ENCODE measurements at places on chromosomes 5 and 9.

DNA sequence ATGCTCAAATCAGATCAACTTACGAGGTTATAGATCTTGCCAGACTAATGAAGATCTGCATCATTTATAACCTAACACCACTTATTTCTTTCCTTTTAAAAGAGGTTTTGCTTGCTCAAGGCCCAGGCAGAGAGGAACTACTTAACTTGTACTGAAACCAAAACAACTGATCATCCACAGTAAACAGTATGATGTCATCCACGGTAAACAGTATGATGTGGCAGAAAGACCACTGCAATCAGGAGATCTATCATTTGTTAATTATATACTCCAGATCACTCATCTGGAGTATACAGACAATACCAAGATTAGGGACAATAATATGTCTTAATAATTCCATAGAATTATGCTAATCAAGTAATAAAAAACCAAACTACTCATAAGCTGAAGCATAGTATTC is 116.8 kb downstream of the ADAMTS6 start:
- DNase-seq: no peak

- DNase-seq: no peak
These were observed at the start of gene TOR4A for GRCh38 chr9:137277329-137278041. Gene TOR4A, plus strand, starts transcription at chr9:137277726. Its CDS starts 964 bp downstream, at chr9:137278690.

GRCh38 chr5:110932755-110933488 is 138.6 kb upstream of the TSLP start:
- no peak for DNase-seq

- no peak for DNase-seq
These were observed 23.4 kb downstream of the PROP1 start for GRCh38 chr5:177972613-177973012.

DNA sequence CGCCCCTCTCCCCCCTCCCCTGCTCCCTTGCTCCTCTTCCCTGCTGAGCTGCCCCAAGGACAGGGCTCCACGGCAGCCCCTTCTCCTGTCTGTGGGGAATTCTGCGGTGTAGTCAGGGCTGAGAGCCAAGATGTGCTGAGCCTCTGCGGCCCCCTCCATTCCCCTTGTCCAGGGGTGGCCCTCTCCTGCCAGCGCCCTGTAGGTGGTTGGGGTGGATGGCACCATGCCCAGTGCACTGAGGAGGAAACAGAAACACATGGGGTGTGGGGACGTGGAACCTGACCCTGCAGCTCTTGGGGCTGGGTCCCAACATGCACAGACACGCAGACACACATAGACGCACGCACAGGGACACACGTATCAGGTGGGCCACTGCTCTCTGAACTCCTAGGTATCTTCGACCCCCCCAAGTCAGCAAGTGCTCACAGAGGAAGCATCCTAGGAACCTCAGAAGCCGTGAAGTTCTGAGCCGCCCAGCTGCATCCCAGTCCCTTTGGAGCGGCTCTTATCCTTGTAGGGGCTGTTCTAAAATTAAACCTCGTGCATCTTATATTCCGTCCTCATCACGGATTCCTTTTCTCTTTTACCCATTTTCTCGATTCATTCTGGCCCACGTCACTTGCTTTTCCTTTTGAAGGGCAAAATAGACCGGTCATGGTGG is 64.8 kb downstream of the HMCN2 start:
- no peak for DNase-seq

GRCh38 chr5:141042555-141042954 is 8.6 kb upstream of the PCDHB1 start:
- DNase-seq: no peak

- no peak for DNase-seq
These were observed 14.2 kb upstream of the KIF27 start for GRCh38 chr9:83935276-83935935.

- no peak for DNase-seq
These were observed 34.9 kb upstream of the BASP1 start for GRCh38 chr5:17182494-17182893.

DNA sequence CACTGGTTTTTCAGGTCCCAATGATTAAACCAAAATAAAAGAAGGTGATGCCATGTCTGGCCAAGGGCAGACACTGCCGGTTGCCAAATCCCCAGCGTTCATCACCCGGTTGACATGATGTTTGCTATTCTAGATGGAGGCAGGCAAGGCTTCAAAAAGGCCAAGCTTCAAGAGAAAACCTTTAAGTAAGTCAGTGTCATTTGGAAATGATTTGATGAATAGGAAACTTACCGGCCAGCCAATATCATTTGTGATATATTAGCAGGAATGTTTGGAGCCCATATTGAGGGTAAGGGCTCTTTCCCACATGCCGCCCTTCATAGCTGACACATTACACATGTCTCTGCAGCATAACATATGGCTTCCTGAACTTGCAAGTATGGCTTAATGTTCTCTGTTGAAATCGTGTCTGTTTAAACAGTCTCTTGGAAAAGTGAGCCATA is 89.5 kb upstream of the TTC23L start:
- no peak for DNase-seq

DNA sequence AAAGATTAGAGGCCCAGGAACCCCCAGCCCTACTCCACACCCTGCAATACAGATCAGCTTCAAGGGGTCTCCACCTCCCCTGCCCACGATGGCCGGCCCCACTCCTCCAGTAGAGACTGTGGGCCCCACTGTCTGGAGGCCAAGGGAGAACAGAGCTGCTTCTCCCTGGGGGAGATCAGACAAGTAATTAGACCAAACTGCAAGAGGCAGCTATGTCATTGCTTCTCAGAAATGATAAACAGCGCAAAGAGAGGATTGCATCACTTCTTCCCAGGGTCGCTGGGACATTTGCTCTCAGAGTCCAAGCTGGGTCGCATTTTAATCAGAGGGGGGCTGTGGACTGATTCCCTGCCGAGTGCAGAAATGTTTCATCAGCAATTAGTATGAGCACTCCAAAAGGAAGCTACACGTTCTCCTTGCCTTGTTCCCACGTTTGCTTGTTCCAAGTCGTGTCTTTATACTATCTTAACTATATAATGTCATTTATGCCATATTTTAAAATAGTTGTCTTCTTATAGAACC is 59.9 kb downstream of the ROPN1L start:
- DNase-seq: no peak

GRCh38 chr5:156109317-156110023 is 217.5 kb upstream of the SGCD start:
- DNase-seq: no peak

GRCh38 chr9:136364942-136365774 is 1.6 kb upstream of the DNLZ start:
- no peak for DNase-seq

DNA sequence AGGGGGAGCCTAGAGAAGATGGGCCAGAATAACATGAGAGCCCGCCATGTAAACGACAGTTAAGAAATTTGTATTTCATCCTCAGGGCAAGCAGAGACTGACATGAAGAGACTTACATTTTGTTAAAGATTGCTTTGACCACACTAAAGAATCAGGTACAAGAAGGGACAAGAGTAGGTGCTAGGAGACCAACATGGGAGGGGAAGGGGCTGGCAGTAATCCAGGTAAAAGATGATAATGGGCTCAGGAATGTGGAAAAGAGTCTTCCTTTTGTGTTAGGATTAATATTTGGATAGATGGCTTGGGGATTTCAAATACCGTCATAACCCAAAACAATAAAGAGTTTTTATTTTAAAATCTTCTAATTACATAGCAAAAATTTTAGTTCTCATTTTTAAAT is 137.3 kb downstream of the ZNF462 start:
- DNase-seq: no peak

GRCh38 chr9:35729101-35729500 is 2.9 kb downstream of the TLN1 start:
- DNase-seq: no peak

DNA sequence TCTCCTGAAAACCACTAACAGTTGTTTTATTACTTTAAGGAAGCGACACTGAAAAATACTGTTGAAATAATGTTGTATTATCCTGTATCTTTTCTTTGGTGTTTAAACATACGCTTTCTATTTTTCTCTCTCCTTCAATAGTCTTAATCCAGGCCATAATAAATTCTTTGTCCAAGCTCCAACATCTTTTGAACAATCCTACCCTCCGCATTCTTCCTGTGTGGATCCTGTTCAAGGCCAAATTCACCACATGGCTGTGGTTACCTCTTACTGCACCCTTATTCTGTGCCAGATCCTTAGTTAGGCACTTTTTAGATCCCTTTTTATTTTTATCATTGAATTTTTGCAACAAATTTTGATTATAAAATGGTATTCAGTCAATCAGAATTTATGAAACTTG is 1691.5 kb downstream of the MAT2B start:
- DNase-seq: no peak

DNA sequence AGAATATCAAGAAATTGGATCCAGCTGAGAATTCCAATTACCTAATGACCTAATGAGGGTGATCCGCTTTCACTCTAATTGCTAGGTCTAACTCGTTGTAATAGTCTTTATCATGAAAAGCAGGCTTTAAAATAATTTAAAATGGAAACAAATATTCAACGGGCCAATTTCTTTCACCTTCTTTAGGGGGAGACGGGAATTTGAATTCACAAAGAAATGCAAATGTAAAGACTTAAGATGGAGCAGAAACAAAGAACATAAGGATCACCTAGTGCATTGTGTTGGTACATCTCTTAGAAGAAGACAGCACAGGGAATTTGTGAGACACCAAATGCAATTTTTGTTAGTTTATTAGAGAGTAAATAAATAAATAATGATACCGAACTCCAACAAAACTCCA is 1.5 kb upstream of the KCNN2 start:
- no peak for DNase-seq

DNA sequence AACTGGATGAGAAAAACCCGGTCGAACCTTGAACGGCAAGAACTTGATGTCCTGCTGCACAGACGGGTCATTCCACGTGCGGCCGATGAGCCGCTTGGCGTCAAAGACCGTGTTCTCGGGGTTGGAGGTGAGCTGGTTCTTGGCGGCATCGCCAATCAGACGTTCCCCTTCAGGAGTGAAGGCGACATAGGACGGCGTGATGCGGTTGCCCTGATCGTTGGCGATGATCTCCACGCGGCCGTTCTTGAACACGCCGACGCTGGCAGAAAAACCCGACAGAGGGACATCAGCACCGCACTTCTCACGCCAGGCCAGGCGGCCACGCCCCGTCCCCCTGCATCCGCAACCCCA is 519 bp downstream of the HSPA5 start:
- DNase-seq: no peak

DNA sequence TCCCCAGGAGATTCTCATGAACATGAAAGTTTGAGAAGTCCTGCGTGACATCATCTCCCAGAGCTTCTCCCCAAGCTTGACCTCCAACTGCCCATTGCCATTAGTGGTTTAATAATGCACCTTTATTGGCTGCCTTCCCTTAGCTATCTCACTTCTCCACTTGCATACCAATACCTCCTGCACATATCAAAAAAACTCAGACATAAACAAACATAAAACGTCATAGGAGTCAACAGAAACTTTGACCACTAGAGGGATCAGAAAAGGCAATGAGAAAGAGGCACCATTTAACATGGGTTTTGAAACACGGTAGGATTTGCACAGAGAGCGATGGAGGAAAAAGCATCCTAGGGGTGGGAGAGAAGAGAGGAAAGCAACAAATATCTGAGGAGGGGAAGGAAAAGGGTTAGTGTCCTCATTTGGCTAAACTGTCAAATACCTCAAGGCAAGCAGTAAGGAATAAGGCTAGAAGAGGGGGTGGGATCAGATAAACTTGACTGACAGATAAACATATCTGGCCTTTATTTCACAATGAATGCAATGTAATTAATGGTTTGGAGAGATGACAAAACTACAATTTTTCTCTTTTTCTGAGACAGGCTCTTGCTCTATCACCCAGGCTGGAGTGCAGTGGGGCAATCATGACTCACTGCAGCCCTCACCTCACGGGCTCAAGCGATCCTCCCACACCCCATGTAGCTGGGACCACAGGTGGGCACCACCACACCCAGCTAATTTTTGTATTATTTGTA is 27.0 kb downstream of the GNAQ start:
- DNase-seq: no peak

DNA sequence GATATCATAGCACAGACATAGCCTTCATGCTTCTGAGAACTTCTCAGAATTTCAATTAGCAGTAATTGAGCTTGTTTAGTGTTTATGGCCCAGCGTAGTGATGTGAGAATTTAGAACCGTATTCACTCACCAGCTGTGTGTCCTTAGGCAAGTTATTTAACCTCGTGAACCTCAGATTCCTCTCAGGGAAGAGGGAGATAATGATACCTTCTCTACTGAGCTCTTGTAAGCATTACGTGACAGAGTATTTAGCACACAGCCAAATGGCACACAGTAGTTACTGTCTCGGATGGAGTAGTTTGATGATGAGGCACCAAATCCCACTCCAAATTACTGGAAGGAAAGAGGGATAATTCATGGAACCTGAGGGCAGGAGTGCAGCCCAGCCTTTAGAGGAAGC is 429.3 kb downstream of the CCDC171 start:
- DNase-seq: no peak

DNA sequence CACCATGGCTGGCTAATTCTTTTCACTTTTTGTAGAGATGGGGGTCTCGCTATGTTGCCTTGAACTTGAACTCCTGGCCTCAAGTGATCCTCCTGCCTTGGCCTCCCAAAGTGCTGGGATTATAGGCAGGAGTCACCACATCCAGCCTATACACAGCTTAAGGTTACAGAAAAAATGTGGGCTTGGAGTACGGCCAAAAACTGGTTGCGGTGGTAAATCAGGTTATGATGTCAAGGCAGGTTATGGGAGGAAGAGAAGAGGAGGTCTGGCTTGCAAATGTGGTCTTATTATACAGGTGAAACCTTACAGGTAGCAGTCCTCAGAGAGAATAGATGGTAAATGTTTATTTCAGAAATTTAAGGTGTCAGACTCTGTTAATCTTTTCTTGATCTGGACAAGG is 30.7 kb upstream of the SYK start:
- no peak for DNase-seq

- DNase-seq: no peak
These were observed 243.0 kb downstream of the CDH10 start for GRCh38 chr5:24401773-24402172.

- DNase-seq: no peak
These were observed 14.7 kb downstream of the IGIP start for GRCh38 chr5:140140435-140140834.

GRCh38 chr5:126395605-126396004 is 27.6 kb upstream of the GRAMD2B start:
- DNase-seq: no peak

DNA sequence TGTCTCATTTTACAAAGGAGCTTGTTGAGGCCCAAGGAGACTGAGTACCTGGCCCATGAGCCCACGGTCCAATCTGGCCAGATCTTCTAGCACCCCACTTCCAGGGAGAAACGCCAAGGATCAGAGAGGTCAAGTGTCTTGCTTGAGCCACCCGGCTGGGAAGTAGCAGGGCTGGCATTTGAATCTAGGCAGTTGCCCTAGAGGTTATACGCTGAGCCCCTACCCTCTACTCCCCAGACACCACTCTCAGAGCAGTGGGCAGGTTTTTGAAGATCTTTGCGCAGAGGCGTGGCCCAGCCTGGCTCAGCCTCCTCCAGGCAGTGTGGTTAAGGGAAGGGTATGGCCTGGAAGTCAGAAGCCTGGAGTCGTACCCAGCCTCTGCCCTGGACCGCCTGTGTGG is 5.8 kb upstream of the NUP214 start:
- no peak for DNase-seq

- no peak for DNase-seq
These were observed 217.2 kb downstream of the TARS1 start for GRCh38 chr5:33657804-33658440.

- DNase-seq: no peak
These were observed 15.7 kb downstream of the PNPLA7 start for GRCh38 chr9:137534256-137535119.

GRCh38 chr9:13879981-13880380 is 434.0 kb downstream of the NFIB start:
- DNase-seq: no peak

Measured in posterior cingulate gyrus (tissue), 11 donors.